ENCODE measurements at places on chromosomes 5 and 9.
A peak's percentile ranks its signal among the peaks of the same experiment; 100 is the strongest.

DNA sequence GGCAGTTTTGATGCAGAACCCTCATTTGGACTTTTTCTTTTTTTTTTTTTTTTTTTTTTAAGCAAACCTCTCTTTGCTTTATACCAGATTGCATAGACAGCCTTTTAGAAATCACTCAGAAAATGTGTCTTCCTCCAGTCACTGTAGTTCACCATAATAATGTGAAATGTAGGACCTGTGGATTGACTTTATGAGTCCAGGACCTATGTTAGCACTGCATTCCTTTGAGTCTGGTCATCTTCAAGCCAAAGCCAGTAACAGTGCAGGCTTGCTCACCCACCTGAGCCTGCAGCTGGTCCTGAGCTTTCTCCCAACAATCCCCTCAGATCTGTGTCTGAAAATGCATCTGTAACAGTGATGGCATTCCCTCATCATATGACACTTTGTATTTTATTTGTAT lies 110.7 kb upstream of the NFIL3 start:
- DNase-seq: no peak

- no peak for DNase-seq
These were observed 1.6 kb upstream of the BRINP1 start for GRCh38 chr9:119370816-119371215.

DNA sequence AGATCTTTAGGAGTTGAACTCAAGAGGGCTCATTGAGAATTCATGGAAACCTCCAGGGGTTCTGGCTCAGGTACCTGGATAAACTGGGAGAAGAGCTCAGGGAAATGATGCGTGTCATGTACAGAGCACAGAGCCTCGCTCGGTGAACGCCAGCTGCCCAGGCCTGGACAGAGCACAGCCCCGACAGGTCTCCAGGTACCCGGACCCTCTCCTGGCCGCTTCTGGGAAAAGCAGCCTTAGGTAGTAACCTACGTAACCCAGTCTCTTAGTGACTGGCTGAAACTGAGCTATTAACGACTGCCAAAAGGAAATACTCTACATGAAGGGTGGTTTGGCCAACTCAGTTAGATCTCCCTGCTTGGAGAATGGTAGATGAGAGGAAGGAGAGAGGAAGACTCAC lies 157.4 kb downstream of the TTLL11 start:
- no peak for DNase-seq

GRCh38 chr5:162026803-162027202 lies 40.8 kb upstream of the GABRG2 start:
- DNase-seq: no peak

GRCh38 chr5:28710360-28710759 lies 1672.0 kb upstream of the CDH9 start:
- DNase-seq: no peak

GRCh38 chr9:111803924-111804323 lies 9.2 kb upstream of the SHOC1 start:
- DNase-seq: no peak

- DNase-seq: no peak
These were observed 149.9 kb downstream of the ISOC1 start for GRCh38 chr5:129244478-129244877.

DNA sequence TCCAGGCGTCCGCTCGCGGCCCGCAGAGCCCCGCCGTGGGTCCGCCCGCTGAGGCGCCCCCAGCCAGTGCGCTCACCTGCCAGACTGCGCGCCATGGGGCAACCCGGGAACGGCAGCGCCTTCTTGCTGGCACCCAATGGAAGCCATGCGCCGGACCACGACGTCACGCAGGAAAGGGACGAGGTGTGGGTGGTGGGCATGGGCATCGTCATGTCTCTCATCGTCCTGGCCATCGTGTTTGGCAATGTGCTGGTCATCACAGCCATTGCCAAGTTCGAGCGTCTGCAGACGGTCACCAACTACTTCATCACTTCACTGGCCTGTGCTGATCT lies 294 bp downstream of the ADRB2 start:
- no peak for DNase-seq

GRCh38 chr5:56269216-56269927 lies 36.2 kb upstream of the ANKRD55 start:
- no peak for DNase-seq

GRCh38 chr5:143174714-143175398 lies 228.6 kb downstream of the NR3C1 start:
- no peak for DNase-seq

DNA sequence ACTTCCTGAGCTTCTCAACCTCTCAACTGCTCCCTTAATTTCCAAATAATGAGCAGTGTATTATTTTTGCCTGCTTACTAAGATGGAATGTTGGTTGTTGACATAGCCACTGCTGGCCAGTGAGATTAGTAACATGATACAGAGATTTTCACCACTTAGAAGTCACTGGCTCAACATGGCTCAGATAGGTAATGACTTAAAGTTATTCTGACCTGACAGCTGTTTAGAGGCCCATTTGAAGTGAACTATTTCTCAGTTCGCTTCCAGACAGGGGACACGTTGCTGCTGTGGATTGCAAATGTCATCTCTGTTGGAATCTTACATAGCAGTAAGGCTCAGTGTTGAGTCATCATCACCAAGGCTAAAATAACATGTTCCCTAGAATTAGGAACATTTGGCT lies 490.2 kb downstream of the TLE4 start:
- DNase-seq: no peak

GRCh38 chr5:39264528-39264927 lies 45.2 kb upstream of the FYB1 start:
- no peak for DNase-seq

- DNase-seq: no peak
These were observed 128.9 kb upstream of the CCNH start for GRCh38 chr5:87541676-87542075.

DNA sequence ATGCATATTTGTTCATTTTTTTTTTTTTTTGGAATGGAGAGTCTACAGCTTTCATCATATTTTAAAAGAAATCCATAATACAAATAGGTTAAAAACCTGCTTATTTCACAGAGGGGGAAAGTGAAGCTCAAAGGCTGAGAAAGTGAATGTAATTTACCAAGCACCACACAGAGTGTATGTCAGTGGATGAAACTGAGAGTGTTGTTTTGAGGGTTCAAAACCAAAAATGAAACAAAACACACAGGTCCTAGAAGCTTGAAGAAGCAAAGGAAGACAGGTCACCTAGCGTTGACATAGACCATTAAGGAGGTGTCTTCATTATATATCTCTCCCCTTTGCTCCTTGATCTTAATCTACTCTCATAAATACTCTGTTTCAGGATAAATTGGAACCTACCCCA lies 7.5 kb downstream of the NMUR2 start:
- no peak for DNase-seq

GRCh38 chr9:68492806-68493205 lies 47.9 kb downstream of the TMEM252 start:
- DNase-seq: no peak

DNA sequence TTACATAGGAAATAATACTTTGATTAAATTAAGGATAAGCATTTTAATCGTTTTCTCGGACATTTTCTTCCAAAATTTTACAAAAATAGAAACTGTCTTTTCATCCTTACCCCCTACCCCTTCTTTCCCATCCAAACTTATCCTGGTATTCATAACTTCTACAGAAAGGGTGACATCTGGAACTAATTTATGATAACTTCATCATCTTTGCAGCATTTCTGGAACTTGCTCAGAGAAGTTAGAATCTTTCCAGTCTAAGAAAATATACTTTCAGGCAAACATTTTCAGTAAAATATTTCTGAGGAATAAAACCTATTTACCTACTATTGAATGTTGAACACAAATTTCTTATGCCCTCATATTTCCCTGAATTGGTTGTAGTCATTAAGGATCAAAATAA lies 309.0 kb downstream of the MAN2A1 start:
- DNase-seq: no peak

GRCh38 chr9:134618163-134618832 lies 23.3 kb upstream of the COL5A1 start:
- no peak for DNase-seq

DNA sequence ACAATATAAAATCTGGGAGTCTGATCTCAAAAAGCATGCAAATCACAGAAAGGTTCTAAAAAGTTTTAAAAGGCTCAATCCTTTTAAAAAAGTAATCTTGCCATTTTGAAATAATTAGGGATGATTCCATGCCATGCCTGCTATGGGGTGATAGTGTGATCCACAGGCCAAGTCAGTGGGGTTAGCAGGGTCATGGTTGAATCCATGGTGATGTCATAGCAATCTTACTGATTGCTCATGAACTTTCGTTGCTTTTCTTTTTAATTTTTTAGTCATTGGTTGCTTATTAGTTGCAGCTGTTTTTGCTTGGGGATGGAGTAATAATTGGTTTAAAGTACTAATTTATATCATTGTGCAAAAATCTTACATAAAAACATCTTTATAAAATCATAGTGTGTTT lies 485.0 kb downstream of the ENC1 start:
- DNase-seq: no peak

- DNase-seq: no peak
These were observed 1004.1 kb upstream of the EDIL3 start for GRCh38 chr5:85388770-85389169.

DNA sequence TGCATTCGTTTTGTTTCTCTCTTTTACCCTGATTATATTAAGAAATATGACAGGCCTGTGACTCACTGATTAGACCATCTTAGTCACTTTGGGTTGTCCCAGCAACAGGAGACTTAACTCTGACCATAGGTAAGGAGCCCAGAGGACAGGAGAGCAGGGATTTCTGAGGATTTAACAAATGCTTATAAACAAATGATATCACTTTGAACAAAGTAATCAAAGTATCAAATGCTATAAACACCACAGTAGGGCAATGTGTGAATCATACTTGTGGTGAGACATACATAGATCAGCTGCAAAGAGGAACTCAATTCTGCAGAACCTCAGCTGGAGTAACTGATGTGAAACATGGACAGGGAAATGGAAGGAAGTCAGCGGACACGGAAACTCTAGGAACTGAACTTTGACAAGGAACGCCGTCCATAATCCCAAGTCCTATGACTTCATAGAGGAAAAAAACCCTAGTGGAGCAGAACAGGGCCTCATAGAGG lies 190.6 kb upstream of the MSX2 start:
- DNase-seq: no peak

- no peak for DNase-seq
These were observed 38.3 kb upstream of the SMAD5 start for GRCh38 chr5:136094189-136094912.

GRCh38 chr9:126591083-126591482 lies 22.6 kb upstream of the LMX1B start:
- DNase-seq: no peak

DNA sequence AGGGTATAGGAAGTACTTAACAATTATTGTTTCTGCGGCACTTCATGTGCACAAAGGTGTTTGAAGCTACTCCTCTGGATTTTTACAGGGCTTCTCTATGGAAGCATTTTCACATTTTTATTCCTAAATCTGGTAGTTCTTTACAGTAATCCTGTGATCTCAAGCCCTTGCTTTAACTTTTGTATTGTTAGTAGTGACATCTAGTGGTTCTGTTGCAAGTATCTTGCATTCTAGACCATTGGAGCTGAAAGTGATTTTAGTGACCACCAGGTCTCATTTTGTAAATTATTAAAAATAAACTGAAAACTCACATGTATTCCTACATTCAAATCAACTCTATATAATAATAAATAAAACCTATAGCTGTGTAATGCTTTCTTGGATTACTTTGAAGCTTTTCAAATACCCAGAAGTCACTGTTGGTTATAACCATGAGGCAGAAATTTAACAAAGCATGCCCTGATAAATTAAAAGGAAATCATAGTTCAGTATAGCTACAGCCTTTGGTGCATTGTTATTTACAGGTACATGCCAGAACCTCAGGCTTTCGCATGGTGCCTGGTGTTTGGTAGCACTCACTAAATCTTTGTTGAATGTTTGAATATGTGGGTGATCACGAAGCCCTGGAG lies 18.9 kb downstream of the RPS23 start:
- no peak for DNase-seq

DNA sequence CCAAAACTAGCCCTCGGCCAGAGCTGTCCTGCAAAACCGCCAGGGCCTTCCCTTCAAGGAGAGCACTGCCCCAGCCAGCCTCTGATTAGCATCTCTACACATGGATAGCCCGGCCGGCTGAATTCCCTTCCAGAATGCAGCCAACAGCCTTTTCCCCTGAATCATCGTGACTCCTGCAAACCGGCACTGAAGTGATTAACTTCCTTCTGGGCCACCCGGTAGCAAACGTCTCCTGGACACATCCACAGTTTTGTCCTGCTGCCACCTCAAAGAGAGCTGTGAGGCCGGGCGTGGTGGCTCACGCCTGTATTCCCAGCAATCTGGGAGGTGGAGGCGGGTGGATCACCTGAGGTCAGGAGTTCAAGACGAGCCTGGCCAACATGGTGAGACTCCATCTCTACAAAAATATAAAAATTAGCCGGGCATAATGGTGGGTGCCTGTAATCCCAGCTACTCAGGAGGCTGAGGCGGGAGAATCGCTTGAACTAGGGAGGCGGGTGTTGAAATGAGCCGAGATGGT lies 21.1 kb upstream of the EEIG1 start:
- peak; percentile 40 for DNase-seq

GRCh38 chr9:135482015-135482754 lies 2.6 kb downstream of the PPP1R26 start:
- DNase-seq: no peak

- DNase-seq: no peak
These were observed 5.3 kb downstream of the MACROH2A1 start for GRCh38 chr5:135393691-135394090.

- no peak for DNase-seq
These were observed 493.5 kb downstream of the EBF1 start for GRCh38 chr5:158606233-158606632.
